ENCODE measurements at places on chromosomes 11 and 22. TPM values are rescaled to one million over a fixed set of nuclear protein-coding genes. Genes with fewer than 3 reads are reported as not detected.
A peak's percentile ranks its signal among the peaks of the same experiment; 100 is the strongest.

Gene PKNOX2
- total RNA-seq: 17.8 TPM

Gene RNF169
- 21.3 TPM for total RNA-seq

GRCh38 chr11:65487467-65488272 is 11.2 kb upstream of the MALAT1 start:
- peak; percentile 96 for DNase-seq

- DNase-seq: no peak
Observed at GRCh38 chr22:39991159-39991860, 3.4 kb upstream of the FAM83F start.

DNA sequence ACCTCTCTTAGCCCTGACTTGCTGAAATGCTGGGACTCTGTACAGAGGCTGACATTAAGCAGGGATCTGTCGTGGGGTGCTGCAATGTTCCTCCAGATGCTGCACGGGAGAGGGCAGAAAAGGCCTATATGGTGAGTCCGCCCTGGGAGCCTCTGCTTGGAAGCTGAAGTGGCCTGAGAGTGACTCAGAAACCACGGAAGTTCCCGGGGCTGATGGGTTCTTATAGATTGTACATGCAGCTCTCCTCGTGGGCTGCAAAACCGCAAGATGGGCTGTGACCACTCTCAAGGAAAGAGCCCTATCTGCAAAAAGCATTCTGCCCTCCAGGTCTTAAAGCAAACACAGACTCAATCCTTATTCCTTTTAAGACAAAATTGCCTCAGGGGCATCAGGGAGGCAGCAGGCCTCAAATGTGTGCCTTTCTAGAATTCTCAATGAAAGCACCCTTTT is 5.8 kb upstream of the SLC43A3 start:
- DNase-seq: no peak

Gene DUSP8
- total RNA-seq: 18.0 TPM

DNA sequence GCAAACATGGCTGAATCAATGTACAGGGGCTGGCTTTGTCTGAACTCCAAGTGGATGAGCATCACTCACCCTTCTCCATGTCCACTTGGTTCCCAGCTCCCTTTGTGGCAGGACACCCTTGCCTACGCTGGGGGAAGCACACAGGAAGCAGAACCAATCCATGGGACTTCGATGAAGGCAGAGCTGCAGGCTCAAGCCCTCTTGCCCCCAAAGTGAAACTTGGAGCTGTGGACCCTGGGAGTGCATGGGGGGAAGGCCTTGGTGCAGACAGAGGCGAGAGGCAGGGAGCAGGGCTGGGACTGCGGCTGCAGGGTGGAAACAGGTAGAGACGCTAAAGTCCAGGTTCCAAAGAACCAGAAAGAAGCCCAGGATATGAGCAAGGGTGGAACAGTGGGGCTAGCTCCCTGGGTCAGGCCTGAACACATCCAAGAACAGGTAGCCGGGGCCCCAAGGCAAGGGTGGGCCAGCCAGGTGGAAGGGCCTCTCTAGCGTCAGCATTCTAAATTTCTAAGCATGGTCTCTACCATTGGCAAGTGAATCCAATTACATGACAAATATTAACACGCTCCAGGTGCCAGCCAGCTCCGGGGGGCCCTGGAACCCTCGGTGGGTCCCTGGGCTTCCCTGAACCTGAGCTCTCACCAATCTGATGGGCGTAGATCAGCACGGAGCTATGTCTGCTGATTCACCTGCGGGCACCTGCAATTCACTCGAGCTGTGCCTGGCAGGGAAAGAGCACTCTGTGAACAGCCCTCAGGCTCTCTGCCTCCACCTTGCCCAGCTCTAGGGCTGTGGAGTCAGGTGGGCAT is 532.8 kb downstream of the BRD1 start:
- peak; percentile 51 for DNase-seq

GRCh38 chr11:69055598-69056516 is 7.1 kb downstream of the TPCN2 start:
- DNase-seq: peak; percentile 85

Gene OSM
- total RNA-seq: 1.6 TPM

Gene KDM4D
- 0.52 TPM for total RNA-seq

DNA sequence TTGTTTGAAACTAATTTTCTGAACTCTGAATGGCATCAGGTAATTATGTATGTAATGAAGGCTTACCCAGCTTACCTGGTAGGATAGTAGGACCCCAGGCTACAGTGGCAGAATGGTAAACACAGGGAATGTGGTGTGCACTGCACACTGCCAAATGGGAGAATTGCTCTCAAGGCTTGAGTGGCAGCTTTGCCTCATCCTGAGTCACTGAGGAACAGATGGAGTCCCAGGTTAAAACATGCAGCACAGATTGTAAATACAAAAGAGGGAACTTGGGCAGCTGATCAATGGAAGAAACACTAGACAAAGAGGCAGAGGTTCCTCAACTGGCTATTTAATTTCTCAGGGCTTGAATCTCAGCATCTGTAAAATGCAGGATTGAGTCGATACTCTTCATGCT is 24.4 kb downstream of the GPR83 start:
- DNase-seq: no peak

Gene CRYBA4
- total RNA-seq: not detected

Gene TRIM66
- total RNA-seq: 15.0 TPM

- DNase-seq: no peak
Observed at GRCh38 chr11:3949125-3949524, 93.7 kb downstream of the STIM1 start.

Gene SORL1
- total RNA-seq: 48.3 TPM

Gene MPZL2
- 119 TPM for total RNA-seq

Gene OR4A16
- not detected for total RNA-seq

Gene FOLH1
- 5.1 TPM for total RNA-seq

DNA sequence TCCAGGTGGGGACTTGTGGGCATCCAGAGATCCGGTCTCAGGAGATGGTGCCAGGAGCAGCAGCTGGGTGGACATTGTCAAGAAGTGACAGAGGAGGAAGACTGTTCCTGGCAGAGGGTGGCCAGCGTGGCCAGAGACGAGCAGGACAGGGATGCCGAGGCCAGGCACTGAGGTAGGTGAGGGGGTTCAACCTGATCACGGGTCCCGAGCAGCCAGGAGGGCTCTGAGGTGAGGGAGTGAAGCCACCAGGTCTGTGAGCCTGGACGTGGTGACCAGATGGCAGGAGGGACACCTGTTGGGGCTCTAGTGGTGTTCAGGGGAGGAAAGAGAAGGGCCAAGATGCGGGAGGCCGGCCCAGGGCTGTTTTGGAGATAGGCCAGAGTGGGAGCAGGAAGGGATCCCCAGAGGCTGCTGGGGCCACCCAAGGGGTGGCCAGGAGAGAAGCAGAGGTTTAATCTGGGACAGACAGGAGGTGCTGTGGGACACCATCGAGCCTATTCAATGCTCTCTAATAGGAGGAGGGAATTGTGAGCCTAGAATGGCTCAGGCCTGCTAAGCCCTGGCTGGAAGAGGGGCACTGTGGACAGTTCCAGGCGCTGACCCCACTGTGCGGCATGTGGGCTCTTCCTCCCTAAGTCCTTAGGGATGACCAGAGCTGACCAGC is 6.3 kb downstream of the PPM1F start:
- DNase-seq: no peak

GRCh38 chr11:86291466-86292262 is 10.4 kb upstream of the HIKESHI start:
- DNase-seq: no peak

- DNase-seq: peak; percentile 67
Observed at GRCh38 chr11:67119585-67120391, 725 bp downstream of the KDM2A start.

GRCh38 chr11:624705-625635 is at the start of gene CDHR5:
TSS of gene CDHR5 (minus strand) at chr11:624955. CDS start at chr11:624902, 53 bp downstream.
- DNase-seq: no peak

DNA sequence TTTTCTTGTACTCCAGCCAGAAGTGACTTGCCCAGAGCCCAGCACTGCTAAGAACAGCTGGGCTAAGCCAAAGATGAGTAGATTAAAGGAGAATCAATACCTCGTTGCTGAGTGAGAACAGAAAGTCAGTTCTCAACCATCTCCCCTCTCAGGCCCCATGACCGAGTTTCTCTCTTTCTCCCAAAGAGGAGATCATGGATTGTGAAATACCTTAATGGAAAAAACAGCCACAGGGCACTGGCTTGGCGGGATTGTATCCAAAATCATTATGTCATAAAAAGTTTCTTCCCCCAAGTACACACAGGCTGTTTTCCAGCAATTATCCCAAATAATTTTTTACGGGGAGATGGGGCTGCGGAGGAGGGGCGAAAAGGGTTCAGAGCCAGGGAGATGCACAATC is 111.8 kb upstream of the TMEM45B start:
- DNase-seq: no peak

DNA sequence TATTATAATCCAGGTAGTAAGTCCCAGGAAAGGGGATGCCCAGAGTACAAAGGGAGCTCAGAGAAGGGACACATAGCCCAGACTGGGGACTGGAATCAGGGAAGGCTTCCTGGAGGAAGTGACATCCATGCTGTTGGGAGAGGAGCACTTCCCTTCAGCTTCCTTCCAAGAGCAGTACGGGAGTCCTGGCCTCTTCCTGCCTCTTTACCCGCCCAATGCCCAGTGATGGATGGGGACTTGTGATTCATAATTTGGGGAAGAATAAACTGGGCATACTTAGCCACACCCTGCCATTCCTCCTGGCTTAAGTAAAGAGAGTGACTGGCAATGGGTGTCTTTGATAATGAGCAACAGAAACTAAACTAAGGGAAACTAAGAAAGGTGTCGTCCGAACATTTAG is 11.5 kb downstream of the C11orf91 start:
- DNase-seq: no peak

DNA sequence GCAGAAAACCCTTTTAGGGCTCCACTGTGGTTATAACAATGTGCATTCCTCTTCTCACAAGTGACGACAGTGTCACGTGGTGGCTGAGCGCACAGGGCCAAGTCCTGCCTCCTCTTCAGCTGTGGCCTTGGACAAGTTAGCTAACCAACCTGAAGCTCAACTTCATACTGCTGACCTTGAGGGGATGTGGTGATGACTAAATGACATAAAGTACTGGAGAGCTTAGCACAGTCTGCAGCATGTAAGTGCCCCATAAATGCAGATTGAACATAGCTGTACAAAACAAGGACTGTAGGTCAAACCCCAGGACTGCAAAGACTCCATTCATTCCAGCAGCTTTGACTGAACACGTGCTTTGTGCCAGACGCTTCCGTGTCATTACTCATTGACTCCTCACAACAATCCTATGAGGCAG is 20.1 kb upstream of the MRGPRX2 start:
- DNase-seq: peak; percentile 68

- no peak for DNase-seq
Observed at GRCh38 chr11:67157691-67158090, 38.6 kb downstream of the KDM2A start.

DNA sequence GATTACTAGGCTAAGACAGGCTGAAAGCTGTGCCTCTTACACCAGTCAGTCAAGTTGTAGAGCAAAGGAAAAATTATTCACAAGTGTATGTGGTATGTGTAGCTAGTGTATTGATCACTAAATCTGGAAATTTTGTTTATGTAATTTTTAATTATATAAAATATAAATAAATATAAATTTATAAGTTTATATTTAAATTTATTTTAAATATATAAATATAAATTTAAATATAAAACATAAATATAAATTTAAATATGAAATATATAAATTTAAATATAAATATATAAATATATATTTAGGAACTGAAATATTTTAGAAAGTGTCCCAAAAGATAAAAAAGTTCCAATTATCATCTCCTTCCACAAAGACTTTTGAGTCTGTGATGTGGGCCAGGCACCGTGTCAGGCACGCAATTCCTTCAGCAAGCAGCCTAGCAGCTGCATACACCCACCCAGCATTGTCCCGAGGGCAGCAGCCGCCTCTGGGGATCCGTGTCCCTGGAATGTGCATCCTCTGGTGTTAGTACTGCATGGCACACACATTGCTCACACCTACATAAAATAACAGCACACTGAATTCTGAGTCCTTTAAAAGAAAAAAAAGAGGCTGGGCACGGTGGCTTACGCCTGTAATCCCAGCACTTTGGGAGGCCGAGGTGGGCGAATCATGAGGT is 1098.0 kb downstream of the BRD1 start:
- DNase-seq: peak; percentile 49

Gene SNX32
- not detected for total RNA-seq
